Tibial artery (tissue), 4 donors: ENCODE measurements at places on chromosomes 11 and 22.

- DNase-seq: no peak
Observed at GRCh38 chr11:125148743-125149142, 15.8 kb upstream of the PKNOX2 start.

- no peak for DNase-seq
Observed at GRCh38 chr11:101748572-101749344, 165.0 kb upstream of the TRPC6 start.

GRCh38 chr22:43969021-43969878 is 14.0 kb downstream of the SAMM50 start:
- no peak for DNase-seq

DNA sequence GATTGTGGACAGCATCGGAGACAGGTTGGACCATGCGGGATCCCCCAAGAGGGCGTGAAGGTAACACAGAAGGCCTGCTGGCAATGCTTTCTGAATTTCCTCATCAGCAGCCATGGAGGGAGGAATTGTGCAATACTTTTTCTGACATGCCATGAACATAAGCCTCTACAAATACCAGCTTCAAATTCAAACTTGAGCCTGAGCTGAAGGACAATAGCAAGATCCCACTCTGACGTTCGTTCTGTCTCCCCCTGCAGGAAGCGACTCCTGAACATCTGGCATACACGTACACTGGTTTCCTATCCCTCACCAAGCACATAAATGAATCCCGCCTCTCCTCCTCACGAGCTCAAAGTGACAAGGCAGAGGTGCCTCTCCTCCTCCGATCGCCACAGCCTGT is 312.2 kb downstream of the BRD1 start:
- no peak for DNase-seq

DNA sequence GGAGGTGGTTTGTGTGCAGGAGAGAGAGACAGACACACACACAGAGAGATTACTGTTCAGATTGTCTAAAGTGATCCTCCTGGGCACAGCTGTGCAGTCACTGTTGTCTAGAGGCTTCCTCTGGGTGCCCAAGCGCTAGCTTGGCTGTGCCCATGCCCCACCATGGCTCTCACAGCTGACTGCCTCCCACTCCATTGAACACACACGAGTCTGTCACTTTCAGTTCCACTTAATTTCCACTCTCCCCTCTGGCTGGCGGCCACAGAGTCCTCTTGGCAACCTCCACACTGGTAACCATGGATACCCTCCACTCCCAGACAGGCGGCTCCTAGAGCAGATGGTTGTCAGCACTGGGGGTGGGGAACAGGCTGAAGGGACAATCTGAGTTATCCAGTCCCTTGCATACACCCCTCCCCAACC is 29.1 kb downstream of the MAP6 start:
- DNase-seq: peak; percentile 79

GRCh38 chr22:20111045-20111688 is 4.7 kb upstream of the RANBP1 start:
- DNase-seq: no peak

DNA sequence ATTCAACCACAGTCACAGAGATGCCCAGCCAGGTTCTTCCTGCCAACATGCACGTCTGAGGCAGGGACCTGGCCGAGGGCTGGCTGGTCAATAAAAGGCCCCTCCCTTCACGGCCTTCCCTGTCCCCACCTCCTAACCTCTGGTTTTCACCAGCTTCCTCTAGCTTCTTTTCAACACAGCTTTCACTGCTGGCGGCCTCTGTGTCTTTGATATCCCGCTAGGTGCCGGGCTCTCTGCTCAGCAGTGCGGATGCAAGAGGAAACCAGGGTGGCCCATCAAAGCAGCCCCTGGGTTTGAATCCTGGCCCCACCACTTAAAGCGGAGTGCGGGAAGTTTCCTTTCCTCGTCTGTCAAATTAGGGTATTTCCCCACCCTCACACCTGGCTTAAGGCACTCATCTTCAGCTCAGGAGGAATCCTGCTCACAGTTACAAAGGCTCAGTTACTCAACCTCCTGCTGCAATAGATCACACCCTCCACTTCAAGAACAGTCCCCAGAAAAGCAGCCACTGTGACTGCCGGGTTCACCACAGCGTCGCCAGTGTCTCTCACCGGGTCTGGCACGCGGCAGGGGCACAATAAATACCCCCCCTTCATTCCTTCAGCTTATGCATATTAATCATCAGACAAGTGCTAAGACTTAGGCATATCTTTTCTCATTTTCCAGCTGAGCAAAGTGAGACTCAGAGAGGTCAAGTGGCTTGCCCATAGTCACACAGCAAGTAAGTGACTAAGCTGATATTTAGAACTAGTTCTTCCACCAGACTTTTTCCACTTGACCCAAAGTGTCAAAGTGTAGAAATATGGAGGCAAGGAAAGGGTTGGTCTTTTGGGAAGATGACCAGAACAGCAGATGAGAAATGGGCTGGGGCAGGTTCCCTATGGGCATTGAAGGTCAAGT is 45.7 kb downstream of the TXN2 start:
- no peak for DNase-seq

- peak; percentile 74 for DNase-seq
Observed at GRCh38 chr11:117985953-117986887, at the start of gene IL10RA. Gene IL10RA (plus strand): TSS chr11:117986394. CDS start chr11:117986468, 74 bp downstream.

DNA sequence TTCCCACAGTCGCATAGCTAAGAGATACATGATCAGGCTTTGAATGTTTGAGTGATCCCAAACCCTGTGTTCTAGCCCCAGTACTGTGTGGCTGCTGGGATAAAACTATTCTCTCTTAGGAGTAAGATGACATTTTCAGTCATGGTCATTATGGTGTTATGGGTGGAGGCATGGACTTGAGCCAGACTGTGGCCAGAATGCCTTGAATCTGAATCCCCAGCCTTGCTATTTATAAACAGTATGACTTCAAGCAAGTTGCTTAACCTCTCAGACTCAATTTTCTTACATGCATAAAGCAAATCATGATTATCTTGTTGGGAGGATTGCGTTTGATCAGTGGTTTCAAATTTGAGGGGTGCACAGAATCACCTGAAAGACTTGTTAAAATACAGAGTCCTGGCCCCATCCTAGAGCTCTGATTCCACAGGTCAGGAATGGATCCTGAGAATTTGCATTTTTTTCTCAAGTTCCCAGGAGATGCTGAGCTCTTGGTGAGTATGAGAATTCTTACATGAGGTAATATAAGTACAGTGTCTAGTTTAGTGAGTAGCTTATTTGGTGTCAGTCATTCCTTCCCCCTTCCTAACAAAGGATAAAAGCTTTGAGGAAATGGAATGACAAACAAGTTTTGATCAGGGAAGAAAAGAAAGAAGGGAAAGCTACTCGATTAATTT is 571.7 kb downstream of the METTL15 start:
- no peak for DNase-seq

DNA sequence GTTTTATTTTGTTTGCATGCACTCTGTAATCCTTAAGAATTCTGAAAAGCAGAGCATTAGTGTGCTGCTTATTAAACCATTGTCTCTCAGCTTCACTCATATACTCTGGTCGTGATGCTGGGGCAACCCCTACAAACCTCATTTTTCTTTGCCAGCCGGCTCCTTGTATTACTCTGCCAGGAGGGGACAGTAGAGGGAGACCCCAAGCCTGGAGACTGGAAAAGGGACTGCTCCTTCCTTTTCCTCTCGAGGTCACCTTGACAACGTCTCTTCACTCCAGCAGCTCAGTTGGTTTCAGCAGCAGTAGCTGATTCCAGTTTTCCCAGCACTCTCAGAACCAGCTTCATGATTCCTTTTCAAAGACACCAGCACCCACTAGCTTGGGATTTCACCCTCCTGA is 2.8 kb upstream of the JHY start:
- DNase-seq: no peak

DNA sequence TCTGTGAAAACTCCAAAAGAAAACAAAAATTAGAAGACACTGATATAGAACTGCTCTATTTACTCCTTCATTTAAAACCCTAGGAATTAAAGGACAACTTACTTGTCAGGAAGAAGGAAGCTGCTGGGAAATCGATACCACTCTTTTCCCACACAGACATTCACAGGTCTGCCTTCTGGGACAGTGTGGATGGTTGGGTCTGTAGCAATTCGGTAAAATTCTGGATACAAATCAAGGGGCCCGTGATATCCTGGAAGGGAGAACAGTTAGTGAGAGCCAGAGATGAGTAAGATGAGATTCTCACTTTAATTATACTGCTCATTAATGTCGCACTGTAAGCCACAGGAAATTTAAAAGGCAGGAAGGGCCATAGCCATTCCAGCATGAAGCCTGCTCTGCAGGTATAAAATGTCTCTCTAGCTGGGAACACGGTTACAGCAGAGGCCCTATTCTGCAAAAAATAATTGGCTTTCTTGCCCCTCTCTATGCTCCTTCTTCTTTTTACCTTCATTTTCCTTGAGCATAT is 34.0 kb downstream of the ALG9 start:
- no peak for DNase-seq

- DNase-seq: no peak
Observed at GRCh38 chr11:44466531-44467205, 98.8 kb upstream of the CD82 start.

DNA sequence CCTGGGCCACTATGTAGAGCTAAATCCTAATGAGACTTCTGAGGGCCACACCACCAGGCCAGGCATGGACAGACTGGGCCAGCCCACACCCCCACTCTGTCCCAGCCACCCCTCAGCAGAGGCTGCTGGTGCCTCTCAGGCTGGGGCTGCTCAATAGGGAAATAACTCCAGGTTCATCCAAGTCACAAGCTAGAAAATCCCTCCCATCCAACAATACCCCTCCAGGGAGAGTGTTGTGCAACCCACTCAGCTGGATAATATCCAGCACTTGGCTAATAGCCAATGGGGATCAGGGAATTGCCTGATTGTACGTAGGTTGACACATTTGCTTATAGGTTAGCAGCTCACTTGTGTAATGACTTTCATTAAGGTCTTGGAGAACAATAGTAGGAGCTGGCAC is 64.1 kb upstream of the WNT11 start:
- DNase-seq: peak; percentile 63

- no peak for DNase-seq
Observed at GRCh38 chr11:69073469-69073868, 24.7 kb downstream of the TPCN2 start.

DNA sequence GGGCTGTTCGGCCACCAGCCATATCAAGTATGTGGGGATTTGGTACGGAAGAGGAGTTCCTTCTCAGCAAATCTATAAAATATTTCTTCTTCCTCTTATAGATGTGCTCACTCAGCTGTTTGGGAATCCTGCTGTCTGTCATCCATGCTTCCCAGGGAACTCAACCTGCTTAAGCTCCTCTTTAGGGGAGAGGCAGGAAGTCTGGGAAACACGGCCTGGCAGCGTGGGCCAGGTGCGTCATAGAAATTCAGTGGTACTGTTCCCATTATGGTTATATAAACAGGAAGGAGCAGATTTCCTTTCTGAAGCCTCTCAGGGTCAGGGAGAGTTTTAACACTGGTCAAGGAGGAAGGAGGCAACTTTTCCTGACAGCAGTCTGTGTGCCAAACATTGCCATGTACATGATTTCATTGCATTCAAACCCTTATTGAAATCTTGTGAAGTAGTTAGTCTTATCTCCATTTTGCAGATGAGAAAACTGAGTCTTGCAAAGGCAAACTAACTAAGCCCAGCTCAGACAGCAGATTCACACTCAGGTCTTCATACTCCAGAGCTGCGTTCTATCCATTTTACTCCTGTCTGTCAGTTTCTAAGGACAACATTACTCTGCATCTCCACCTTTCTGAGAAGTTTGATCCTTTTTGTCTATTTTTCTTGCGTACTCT is 35.4 kb upstream of the AMOTL1 start:
- no peak for DNase-seq

GRCh38 chr11:105208019-105208418 is 68.5 kb upstream of the CARD18 start:
- no peak for DNase-seq

- DNase-seq: no peak
Observed at GRCh38 chr11:312092-312816, 1.6 kb upstream of the IFITM1 start.

- peak; percentile 53 for DNase-seq
Observed at GRCh38 chr22:44363980-44364750, 51.4 kb upstream of the SHISAL1 start.

DNA sequence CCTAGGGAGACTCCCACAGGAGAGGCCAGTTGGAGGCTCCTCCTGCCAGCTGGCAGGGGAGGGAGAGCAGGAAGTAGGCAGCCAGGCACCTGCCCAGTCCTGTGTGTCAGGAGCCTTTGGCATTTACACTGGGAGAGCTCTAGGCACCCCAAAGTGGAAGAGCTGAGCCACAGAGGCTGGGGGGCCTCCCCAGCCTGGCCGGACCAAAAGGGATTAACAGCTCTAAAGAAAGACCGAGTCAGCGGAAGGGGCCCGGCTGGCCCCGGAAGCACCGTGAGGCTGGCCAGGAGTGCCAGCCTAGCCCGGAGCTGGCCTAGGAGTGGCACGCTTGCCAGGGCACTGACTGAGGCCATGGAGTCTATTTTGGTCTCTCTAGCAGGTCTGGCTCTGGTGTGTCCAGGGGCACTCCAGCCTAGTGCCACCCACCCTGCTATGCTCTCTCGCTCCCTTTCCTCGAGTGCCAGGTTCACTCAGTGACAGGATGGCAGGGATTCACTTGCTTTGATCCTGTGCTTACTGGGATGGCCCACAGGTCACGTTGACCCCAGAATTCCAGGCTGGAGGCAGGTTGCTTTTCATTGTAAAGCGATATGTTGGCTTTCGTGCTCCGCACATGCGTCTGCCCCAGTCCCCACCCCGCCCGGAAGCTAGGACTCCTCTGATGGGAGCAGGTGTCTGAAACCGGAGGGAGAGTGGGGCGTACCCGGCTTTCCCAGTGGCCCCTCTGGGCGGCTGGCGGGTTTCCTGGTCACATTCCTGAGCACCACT is 3.3 kb upstream of the KMT5B start:
- DNase-seq: no peak

- DNase-seq: no peak
Observed at GRCh38 chr11:33021501-33021900, 5.8 kb downstream of the DEPDC7 start.

DNA sequence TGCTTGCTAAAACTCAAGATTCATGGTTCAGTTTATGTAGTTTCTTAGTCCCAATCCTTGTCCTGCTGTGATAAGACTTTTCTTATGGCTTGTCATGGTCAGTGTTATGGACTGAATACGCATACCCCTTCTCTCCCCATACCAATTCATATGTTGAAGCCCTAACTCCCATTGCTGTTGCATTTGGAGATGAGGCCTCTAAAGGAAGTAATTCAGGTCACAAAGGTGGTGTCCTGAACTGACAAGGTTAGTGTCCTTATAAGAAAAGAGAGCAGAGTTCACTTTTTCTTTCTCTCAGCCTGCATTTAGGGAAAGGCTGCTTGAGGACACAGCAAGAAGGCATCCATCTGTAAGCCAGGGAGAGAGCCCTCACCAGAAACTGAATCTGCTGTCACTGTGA is 618.2 kb downstream of the LRRC4C start:
- no peak for DNase-seq
